NCI-H1105 (cell line): ENCODE measurements at places on chromosomes 5 and 9.

DNA sequence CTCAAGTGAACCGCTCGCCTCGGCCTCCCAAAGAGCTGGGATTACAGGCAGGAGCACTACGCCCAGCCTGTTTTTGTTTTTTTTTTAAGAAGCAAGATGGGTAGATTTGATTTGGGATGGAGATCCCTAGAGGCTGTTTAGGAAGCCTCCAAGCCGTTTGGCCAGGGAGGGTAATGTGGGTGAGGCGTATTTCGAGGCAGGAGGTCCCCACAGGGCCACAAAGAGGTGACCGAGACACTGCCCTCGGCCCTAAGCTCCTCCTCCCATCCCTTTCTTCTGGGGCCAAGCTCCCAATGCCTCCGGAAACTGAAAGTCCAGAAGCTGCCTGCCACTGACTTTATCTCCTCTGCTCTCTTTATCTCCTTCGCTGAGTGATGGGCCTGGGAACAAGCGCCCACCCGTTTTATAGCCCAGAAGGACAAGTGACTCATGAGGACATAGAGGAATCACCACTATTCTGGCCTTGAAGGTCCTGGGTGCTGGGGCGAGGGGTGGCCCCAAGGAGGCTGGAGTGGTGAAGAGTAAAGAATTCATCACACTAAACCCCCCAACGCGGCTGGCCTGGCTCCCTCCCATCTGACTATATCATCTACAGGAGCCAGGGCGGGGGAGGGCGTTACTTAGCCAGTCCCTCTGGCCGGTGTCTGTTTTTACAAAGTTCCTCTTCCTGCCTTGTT is 2.0 kb upstream of the RALGDS start:
- DNase-seq = no peak

GRCh38 chr9:105973951-105974351 is 279.6 kb downstream of the TMEM38B start:
- no peak for DNase-seq

DNA sequence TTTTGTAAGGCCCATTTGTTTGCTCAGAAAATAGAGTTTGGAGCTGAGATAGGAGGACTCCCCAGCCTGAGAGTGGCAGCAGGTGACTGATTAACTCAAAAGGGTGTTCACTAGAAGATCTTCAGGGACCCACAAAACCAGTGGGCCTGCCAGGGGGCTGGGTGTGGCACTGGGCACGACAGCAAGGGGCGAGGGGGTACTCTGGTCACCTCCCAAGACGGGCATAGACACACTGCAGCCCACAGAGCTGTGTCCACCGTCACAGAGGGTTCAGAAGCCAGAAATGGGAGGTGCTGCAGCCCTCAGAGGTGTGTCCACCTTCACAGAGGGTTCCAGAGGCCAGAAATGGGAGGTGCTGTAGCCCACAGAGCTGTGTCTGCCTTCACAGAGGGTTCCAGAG is 75.6 kb upstream of the CACNA1B start:
- no peak for DNase-seq

DNA sequence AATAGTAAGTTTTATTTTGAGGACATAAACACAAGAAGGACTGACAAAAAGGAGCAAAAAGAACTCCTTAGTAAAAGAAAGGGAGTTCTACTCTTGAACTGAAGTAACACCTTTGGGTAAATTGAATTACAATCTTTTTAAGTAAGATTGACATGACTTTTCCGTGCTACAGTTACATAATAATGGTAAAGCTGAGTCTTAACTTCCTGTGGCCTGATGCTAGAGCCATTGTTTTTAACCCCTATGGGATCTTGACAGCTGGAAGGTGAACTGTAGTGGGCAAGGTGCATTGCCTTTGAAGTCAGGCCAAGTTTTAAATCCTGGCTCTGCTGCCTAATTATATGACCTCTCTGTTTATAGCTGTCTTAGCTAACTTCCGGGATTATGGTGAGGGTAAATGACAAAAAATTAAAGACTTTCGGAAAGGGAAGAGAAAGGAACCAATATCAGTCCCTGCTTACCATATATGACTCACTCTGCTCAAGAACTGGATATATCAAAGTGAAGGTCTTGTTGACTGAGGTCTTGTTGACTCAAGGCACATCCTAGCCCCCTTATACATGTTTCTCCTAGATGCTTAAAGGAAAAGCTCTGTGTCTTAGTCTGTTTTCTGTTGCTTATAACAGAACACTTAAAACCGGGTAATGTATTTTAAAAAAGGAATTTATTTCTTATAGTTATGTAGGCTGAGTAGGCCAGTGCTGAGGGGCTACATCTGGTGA is 6.8 kb downstream of the HSD17B4 start:
- no peak for DNase-seq

- DNase-seq = peak; percentile 49
Observed at GRCh38 chr9:101235105-101235866, 149.5 kb downstream of the BAAT start.

DNA sequence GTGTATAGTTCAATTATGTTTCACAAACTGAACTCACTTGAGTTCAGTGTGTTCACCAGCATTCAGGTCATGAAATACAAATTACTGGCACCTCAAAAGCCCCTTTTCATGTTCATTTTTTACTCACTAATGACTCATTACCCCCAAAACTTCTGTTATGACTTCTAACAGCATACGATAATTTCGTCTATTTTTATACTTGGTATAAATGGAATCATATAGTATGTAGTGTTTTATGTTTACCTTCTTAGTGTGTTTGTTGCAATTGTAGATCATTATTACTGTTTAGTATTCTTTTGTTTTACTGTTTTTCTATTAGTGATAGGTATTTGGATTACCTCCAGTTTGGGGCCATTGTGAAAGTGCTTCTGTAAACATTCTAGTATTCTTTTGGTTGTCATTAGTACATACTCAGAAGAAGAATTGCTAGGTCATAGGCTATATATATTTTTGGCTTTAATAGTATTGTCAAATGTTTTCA is 33.4 kb downstream of the DDX4 start:
- DNase-seq = no peak

GRCh38 chr9:107086460-107086859 is 196.6 kb upstream of the RAD23B start:
- DNase-seq = no peak

GRCh38 chr5:129511291-129511690 is 51.2 kb downstream of the ADAMTS19 start:
- no peak for DNase-seq

GRCh38 chr5:27290172-27290571 is 251.8 kb upstream of the CDH9 start:
- DNase-seq = no peak

GRCh38 chr5:106882035-106882434 is 788.7 kb downstream of the EFNA5 start:
- DNase-seq = no peak
